ENCODE measurements at places on chromosomes 7 and 10.

- no peak for DNase-seq
Observed at GRCh38 chr10:64041989-64042490, 520.8 kb downstream of the REEP3 start.

DNA sequence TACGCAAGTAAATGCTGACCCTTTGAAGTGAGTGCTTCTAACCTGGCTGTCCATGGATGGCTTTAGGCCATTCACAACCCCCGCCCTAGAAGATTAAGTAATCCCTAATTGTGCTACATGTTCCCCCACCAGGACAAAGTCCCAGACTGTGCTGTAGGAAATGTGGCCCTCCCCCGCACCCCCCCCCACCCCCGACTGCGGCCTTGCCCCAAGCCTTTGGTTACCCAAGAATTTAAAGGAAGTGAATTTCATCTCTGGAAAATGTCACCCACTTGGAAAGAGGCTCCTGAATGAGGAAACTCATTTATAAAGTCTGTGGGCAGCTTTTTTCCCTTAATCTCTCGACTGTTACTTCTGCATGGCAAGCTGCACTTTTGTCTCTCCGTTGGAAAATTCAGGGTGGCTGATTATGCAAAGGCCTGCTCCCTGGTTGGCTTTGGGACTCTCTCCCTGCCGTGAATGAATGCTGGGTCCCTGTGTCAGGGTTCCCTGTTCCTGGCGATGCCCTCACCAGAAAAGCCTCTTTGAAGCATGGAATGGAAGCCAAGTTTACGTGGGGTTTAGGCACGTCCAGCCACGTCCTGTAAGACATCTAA lies 31.4 kb upstream of the AQP1 start:
- DNase-seq: no peak

GRCh38 chr7:116899308-116899707 lies 36.9 kb downstream of the CAPZA2 start:
- DNase-seq: no peak

DNA sequence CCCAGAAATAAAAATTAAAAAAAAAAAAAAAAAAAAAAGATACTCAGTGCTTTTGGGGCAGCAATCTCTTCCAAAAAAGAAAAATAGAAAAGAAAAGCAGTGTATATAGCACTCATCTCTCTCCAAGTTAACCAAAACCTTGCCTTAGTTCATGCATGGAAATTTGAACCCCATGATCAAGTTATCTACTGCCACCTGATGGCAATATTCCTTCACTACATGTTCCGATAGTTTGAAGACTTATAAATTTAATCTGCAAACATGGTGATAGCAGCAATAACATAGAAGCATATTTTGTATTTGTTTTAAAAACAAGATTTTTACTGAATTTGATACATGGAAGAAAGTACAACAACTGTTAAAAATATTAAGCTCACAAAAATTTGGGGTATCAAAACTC lies 48.6 kb upstream of the SLIT1 start:
- DNase-seq: peak; percentile 59

GRCh38 chr10:58746474-58747185 lies 234.0 kb downstream of the BICC1 start:
- peak; percentile 11 for DNase-seq

DNA sequence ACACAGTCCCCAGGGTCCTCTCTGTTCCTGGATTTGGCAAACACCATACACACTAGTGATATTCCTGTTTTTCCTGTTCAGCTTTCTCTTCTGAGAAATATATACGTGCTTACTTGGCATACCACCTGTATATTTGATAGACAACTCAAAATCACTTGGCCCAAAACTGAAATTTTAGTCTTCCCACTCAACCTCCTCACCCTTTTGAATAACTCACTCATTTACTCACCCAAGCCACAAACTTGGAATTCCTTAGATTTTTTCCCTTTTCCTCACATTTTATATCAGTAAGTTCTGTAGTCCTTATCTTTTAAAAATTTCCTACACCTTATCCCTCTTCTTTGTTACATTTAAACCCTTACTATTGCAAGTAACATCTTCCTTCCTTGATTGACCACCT lies 143.4 kb downstream of the PPP1R3A start:
- no peak for DNase-seq

GRCh38 chr10:118725886-118726500 lies 28.8 kb downstream of the CACUL1 start:
- peak; percentile 24 for DNase-seq

- DNase-seq: no peak
Observed at GRCh38 chr10:15200626-15201025, 32.1 kb upstream of the NMT2 start.

GRCh38 chr7:103766660-103767059 lies 222.8 kb downstream of the RELN start:
- no peak for DNase-seq

- DNase-seq: no peak
Observed at GRCh38 chr10:20714518-20714917, 182.6 kb downstream of the NEBL start.

DNA sequence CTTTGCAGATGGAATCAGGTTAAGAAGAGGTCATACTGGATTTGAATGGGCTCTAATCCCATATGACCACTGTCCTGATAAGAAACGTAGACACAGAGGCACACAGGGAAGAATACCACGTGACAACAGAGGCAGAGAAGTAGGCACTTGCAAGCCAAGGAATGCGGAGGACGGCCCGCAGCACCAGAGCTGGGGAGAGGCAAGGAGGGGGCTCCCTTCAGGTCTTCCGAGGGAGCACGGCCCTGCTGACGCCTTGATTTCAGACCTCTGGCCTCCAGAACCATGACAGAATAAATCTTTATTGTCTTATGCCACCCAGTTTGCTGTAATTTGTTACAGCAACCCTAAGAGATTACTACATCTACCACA lies 44.7 kb upstream of the TMEM213 start:
- DNase-seq: no peak

DNA sequence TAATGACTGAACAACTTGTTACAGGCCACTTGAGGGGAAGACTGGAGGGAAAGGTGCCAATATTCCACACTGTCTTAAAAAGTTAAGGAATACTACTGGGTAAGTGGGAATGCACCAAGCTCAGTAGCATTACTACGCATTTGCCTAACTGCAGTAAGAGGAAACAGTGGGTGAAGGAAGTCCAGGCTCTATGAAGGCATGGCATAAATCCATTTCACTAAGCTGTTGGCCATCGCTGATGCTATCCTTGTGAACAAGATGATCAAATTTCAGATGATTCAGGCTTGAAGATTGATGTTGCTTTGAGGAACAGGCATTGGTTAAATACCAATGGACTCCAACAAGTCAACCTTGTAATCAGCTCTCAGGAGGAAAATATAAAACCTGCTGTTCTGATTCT lies 44.2 kb upstream of the TES start:
- no peak for DNase-seq

DNA sequence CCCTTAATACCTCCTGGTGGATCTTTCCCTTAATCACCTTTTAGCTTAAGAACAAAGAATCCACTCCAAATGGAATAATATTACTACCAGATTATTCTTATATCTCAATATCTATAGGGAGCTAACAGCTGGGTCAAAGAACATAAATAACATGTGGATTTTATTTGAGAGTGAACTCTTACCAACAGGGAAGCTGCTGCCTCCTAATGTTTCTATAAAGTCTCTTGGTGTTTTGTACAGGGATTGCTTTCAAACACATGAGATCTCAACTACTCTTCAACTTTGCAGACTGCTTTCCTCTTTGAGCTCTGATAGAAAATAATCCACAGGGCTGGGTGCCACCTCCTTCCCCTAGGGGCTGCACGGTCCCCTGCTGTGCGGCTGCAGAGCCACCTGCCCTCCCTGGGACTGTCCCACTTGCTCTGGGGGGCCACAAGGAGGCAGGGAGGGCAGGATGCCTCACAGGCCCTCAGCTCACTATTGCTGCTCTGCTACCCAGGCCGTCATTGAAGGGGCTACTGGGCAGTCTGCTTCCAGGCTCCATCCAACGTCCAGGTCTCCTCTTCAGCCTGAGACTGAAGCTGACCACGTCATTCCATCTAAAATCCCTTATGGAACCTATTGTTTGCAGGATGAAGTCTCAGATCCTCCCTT lies 191.2 kb downstream of the CXCL12 start:
- no peak for DNase-seq

- no peak for DNase-seq
Observed at GRCh38 chr7:124457841-124458240, 307.8 kb downstream of the GPR37 start.

- no peak for DNase-seq
Observed at GRCh38 chr7:67990716-67991115, 994.1 kb downstream of the TYW1 start.

All from tongue (tissue), 3 donors.